ENCODE measurements at places on chromosomes 11 and 22.

DNA sequence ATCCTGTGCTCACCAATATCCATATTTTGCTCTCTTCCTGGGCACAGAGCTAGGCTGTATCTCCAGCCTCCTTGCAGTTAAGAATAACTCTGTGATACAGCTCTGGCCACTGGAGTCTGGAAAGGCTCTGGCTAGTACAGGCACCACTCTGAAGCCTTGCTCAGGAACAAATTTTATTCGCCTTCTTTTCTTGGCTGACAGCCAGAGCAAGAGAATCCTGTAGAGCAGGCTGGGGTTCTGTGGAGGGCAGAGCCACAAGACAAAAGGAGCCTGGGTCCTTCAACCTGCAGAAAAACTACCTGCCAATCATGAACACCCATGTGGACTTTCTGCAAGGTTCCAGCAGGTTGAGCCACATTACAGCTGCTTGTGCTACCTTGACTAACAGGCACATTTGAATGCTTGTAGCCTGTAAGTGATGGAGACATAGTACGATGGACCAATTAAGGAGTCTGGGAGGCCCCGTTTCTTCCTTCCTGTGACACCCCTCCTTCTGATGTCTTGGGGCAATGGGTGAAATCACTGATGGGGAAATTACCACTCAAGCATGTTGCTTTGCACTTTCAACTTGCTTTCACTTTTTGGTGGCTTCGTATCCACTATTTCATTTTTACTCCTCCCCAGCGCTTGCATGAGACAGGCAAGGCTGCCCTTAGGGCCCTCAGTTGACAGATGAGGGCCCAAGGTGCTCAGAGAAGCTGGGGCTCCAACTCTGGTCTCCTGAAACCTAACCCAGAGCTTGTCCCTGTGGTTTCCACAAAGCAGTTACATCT, 267.2 kb upstream of the SYN3 start:
- DNase-seq: no peak

- no peak for DNase-seq
Observed at GRCh38 chr22:30266445-30267381, at the start of gene OSM. Gene OSM (minus strand): TSS chr22:30266851. CDS start chr22:30266799, 52 bp downstream.

DNA sequence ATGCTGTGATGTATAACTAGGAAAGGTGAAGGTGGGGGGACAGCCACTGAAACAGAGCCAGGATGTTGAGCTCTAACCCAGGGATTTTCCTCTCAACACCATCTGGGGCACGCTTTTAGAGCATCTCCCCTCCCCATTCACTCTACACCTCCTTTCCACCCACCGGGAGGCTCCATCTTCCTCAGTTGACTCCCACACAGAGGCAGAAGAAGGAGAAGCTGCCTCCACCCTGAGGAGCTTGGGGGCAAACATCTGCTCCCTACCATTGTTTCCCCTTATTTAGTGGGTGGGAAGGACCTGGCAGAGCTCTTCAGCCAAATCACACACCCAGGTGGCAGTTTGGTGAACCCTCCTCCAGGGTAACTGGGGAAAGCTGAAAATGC, 50.0 kb upstream of the ADA2 start:
- no peak for DNase-seq

DNA sequence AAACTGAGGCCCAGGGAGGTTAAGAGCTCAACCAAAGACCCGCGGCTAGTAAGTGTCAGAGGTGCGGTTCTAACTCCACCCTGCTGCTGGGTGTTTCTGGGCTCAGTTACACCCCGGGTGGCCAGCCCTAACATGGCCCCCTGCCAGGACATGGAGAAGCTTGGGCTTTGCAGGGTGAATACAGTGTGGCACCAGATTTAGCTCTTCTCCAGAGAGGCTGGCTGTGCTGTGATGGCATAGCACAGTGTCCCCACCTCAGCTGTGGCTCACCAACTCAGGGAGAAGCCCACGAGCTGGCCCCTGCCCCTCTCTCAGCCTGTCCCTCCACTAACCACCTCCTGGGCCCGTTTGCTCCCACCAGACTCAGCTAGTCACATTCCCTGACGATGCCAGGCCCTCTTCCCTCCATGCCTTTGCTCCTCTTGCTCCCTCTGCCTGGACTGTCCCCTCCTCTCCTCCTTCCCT, 7.0 kb downstream of the UCP3 start:
- DNase-seq: no peak

- no peak for DNase-seq
Observed at GRCh38 chr11:39102236-39102635, 2357.2 kb downstream of the LRRC4C start.

DNA sequence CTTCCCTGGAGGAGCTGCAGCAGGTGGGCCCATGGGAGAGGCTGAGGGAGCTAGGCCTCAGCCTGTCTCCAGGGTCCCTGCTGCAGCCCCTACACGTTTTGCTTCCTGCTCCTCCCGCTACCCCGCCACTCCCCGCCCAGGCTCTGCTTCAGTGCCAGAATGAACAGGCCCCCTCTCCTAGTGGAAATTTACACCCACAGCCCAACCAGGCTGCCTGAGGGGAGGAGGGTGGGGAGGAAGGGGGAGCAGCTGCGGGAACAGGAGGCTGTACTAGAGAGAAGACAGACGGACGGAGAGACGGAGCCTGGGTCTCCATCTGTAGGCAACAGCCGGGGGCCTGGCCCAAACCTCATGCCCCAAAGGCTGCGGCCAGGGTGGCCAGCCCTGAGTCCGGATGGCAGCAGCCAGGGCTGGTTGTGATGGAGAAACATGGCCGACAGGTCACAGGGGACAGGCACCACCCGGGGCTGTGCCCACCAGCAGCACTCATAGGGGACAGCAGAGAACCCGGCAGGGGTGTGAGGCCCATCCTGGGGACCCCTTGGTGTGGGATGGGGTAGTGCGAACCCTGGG, 20.6 kb downstream of the FLRT1 start:
- no peak for DNase-seq

- DNase-seq: no peak
Observed at GRCh38 chr22:40263191-40263590, 83.1 kb upstream of the ADSL start.

- no peak for DNase-seq
Observed at GRCh38 chr22:45262931-45263462, 21.8 kb upstream of the UPK3A start.

- no peak for DNase-seq
Observed at GRCh38 chr11:99327527-99327926, 306.8 kb downstream of the CNTN5 start.

DNA sequence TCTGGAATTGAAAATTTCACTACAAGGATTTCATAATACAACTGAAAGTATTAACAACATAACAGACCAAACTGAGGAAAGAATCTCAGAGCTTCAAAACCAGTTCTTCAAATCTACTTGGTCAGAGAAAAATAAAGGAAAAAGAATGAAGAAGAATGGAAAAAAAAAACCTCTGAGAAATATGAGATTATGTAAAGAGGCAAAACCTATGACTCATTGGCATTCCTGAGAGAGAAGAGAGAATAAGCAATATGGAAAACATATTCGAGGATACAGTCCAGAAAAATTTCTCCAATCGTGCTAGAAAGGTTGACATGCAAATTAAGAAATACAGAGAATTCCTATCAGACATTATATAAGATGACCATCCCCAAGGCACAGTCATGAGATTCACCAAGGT, 23.4 kb upstream of the GPR83 start:
- DNase-seq: peak; percentile 1

DNA sequence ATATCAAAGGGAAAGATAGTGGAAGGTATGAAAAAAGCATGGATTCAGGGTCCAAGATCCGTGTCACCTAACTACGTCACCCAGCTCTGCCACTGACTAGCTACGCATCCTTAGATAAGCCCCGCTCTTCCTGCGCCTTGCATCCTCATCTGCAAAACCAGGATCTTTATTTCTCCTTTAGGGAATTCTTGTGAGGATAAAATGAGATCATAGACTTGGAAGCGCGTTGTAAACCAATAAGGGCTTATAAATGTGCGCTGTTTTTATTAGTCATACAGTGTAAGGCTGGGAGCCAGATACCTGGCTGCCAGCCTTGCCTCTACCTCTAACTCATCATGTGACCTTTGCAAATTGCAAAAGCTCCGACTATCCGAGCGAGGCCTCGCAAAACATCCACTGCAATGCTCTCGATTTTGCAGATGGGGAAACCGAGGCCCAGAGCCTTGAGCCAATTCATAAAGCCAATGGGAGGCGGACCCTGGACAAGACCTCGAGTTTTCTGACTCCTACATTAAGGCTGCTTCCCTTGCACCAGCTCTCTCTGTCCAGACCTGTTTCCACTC, 753 bp downstream of the PRPF19 start:
- peak; percentile 43 for DNase-seq

DNA sequence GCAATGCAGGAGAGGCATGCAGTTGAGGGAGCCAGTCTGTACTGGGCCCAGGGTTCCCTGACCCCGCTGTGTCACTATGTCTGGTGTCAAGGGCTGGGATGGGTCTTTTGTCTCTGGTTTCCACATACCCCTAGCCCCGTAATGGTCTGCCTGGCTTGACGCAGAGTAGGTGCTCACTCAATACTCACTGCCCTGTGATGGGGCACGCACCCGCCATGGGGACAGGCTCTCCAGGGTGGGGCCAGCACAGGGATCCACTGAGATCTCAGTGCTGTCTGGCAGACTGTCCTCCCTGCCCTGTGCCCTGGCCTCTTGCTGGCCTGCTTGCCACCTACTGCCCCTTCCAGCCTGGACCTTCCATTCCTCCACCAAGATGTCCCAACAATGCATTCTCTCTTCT, 101.7 kb upstream of the CD82 start:
- no peak for DNase-seq

DNA sequence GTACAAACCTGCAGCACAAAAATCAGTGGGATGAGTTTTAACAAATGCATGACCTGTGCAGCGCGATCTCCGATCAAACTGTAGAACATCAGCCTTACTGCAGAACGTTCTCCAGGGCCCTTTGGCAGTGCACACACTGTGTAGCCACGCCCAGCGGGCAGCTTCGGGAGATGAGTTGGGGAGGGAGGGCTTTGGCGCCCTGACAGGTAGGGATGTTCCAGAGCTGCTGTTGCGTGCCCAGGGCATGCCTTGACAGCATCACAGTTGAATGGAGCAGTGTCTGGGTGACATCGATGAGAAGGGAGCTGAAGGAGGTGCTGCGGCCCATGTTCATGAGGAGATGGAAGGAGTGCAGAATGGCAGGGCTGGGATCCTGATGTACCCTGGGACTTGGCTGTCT, 80.2 kb downstream of the TBC1D22A start:
- no peak for DNase-seq

- DNase-seq: no peak
Observed at GRCh38 chr11:106306942-106307341, 229.5 kb downstream of the AASDHPPT start.

- no peak for DNase-seq
Observed at GRCh38 chr11:115450519-115450918, 53.7 kb downstream of the CADM1 start.

DNA sequence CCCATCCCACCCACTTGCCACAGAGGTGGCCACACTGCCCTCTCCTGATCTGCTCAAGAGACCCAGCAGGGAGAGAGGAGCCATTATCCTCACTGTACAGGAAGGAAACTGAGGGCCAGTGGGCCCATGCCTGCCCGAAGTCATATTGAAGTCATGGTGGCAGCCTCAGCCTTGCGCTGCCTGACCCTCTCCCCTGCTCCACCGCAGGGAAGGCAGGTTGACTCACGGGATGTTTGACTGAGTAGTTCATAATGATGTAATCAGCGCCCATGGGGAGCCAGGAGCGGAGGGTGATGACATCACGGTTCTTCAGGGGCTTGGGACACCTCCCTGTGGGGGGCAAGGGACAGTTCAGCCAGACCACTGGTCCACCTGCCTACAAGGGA, 6.1 kb upstream of the ARAP1 start:
- DNase-seq: no peak

DNA sequence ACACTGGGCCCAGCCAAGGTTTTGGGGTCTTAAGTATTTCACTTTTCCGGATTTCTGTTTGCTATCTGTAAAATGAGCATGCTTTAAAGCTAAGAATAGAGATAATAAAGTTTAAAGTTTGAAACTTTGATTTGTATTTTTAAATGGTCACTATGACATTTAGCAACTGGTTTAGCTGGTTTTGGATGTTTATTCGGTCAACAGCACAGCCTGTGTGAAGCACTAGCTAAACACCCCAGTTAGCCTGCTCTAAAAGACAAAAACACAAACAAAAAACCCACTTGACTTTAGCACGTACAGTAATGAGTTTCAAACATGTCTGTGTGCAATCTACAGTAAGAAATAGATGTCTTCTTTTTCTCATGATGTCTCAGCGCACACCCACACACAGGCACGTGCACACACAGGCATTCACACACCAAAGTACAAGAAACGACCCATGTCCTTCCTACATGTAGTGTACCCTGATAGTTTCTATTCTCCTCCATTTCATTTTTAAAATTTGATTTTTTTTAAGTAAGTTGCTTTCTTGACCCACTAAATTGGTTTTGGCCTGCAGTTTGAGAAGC, 29.4 kb downstream of the SLC1A2 start:
- no peak for DNase-seq

- no peak for DNase-seq
Observed at GRCh38 chr11:106840947-106841346, 177.3 kb downstream of the GUCY1A2 start.

GRCh38 chr11:15800111-15800800, 556.1 kb downstream of the SOX6 start:
- peak; percentile 39 for DNase-seq

DNA sequence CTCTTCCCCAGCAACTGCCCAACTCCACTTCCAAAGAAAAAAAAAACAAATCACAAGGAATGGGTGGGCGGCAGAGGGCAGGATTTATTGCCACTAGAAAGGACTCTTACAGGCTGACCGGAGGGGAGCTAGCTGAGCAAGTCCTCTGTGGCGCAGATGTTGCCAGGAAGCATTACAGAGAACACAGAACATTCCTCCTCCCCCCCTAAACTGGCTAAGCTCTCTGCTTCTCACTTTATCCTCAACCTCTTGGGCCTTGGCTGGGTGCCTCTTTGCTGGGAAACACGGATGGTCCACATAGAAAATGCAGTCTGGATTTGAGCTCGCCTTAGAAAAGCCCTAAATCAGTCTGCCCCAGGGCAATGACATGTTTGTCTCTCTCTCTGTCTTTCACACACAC, 12.6 kb upstream of the FJX1 start:
- DNase-seq: no peak

- no peak for DNase-seq
Observed at GRCh38 chr11:8103909-8104308, 22.9 kb downstream of the TUB start.

- no peak for DNase-seq
Observed at GRCh38 chr11:64352099-64352994, 6.6 kb upstream of the RPS6KA4 start.

GRCh38 chr11:85831050-85831449, 20.1 kb upstream of the SYTL2 start:
- no peak for DNase-seq

- no peak for DNase-seq
Observed at GRCh38 chr11:4957396-4957795, 1.9 kb upstream of the OR51A2 start.

All from kidney glomerular epithelial cell (primary cell).